ENCODE measurements at places on chromosomes 2 and 18.

DNA sequence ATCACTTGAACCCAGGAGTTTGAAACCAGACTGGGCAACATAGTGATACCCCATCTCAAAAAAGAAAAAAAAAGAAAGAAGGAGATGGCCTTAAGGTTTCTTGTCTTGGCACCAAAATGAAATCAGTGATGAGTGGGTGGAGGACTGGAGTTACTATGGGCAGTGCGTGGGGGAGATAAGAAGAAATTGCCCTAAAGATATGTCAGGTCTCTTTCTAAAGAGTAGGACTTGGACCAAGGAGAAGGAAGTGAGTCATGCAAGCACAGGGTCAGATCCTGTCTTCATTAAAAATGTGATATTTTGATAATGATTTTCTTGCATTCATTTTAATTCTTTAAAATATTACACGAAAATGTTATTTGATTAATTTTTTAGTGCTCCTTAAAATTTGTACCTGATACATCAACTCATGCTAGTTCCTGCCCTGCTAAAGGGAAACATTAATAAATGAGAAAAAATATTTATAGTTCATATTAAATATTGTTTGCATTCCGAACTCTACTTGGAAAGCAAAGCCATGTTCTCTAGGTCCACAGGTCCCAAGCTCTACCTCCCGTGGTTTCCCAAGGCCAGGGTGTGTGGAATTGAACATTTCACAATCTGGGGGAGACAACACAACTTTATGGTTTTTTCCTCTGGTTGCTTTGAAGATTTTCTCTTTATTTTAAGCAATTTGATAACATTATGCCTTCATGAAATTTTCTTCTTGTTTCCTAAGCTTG is 62.6 kb upstream of the CTLA4 start:
- no peak for DNase-seq

DNA sequence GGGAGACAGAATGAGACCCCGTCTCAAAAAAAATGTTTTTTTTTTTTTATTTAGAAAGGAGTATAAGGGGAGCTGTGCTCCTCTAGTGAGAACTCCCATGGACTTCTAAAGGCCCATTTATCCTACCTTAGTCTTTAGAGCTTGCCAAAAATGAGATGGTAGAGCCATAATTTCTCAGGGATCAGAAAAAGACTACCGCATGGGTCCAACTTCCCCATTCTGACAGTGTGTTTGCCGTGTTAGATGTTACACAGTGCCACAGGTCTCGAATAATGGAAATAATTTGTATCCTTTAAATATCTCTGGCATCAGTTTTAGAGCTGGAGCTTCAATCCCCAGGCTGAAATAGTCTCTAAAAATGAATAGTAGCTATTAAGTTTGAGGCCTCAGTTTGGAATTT is 6.0 kb upstream of the SLC39A10 start:
- DNase-seq, result no peak

- peak; percentile 94 for DNase-seq
Measured at GRCh38 chr2:84881581-84882413, 913 bp upstream of the TRABD2A start.

GRCh38 chr2:223976635-223977226 is 19.5 kb downstream of the MRPL44 start:
- no peak for DNase-seq

- DNase-seq, result no peak
Measured at GRCh38 chr2:215921895-215922294, 91.5 kb downstream of the MREG start.

- no peak for DNase-seq
Measured at GRCh38 chr2:16632598-16632997, 33.0 kb downstream of the CYRIA start.

- DNase-seq, result no peak
Measured at GRCh38 chr2:210562502-210563080, 6.2 kb downstream of the CPS1 start.

DNA sequence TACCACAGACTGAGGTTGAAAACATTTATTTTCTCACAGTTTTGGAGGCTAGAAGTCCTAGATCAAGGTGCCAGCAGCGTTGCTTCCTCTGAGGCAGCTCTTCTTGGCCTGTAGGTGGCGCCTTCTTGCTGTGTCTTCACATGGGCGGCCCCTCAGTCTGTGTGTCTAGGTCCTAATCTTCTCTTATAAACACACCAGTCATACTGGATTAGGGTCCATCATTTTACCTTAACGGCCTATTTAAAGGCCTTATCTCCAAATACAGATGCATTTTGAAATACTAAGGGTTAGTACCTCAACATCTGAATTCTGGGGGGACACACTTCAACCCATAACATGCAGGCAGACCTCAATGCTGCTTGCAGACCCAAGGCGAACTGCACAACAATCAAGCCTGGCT is 4.4 kb upstream of the RMC1 start:
- DNase-seq, result peak; percentile 87

DNA sequence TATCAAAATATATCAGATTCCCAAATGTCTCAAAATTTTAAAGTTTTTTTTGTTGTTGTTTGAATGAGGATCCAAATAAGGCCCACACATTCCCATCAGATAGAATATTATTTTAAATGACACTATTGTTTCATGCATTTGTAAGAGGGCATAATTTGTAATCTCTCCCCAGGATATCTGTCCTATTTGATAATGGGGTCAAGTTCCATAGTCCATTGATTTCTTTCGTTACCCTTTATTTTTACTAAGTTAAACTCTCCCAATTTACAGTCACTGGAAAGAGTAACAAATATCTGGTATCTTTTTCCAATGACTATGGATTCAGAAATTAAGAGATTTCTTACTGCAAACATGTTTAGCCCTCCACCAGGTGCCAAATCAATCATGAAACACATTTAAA is 32.4 kb downstream of the INO80C start:
- no peak for DNase-seq

DNA sequence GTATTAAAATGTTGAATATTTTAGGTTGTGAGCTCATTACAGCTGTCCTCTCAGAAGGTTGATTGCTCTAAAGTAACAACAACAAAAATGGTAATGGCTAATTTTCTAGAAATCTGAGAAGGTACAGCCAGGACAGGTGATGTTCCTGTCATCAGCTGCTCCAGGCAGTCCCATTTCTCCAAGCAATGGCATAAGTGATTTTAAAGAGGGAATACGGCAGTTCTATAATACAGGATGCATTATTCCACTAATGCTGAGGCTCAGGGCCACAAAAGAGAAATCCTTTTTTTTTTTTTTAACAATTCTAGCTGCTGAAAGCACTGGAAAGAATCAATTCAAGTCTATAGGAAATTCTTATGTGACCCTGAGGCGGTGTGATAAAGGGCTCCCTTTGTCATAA is 199.9 kb downstream of the PMAIP1 start:
- no peak for DNase-seq

DNA sequence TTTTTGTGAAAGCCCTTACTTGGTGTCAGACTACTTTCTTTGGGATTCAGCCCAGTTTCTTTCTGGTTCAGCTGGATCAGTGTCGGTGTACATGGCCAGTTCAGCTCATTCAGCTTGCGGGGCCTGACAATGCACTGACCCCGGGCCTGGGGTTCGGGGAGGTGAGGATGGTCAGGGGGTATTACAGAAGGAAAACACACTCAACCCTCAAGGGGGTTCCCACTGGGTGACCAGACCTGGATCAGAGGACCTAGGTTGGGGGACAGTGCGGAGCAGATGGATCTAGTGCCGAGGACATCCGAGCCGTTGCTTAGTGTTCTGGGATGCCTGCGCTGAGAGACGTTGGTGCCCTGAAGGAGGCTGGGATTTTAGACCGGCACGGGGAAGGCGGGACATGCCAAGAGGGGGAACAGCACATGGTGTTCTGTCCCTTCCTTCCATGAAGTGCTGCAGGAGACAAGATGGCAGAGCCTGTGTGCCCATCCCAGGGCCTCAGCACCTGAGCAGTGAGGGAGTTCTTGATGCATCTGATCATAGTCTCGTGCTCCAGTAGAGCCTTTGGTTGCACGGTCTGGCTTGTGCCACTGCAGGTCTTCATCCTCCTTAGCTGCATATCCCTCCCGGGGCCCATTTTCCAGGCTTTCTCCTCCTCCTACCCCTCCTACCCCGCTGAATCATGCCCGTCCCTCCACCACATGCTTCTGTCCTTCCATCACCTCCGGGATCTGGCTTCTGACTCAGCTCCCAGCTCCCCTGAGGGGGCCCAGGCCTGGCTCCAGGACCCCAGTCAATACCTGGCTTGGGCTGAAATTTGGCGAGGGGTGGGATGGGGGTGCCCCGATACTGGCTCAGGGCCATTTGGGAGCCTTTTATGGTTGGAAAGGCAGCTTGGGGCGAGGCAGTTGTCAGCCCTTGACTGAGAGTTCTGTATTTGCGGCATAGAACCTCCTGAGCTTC is 18.0 kb downstream of the SPEG start:
- no peak for DNase-seq

DNA sequence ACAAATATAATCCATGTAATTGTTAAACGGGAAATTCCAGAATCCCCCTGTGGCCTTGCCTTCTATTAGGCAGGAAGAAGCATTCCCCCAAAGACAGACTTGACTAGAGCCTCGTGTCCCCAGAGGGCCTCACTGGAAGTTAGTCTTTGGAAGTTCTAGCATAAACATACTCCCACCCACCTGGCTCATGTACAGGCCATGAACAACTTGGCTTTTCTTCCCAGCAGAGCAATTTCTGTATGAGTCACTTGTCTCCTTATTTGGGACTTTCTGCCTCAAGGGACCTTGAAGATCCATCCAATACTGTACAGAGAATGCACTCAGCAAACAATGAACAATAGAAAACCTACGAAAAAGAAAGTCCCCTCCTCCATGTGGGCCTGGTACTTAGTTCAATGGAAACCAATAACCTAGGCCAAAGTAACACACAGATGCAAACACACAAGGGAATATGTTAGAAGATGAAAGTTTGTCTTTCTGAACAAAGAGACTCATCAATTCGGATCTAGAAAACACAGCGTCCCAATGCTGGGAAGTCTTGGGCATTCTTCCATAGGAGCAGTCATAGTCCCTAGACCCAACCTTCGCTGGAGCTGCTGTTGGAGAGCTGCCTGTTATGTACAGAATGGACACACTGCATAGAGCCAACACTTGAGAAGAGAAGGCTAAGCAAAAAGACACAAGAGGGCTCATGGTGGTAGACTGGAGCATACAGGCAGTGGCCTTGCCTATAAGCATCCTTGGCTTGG is 303.5 kb downstream of the HRH4 start:
- no peak for DNase-seq

DNA sequence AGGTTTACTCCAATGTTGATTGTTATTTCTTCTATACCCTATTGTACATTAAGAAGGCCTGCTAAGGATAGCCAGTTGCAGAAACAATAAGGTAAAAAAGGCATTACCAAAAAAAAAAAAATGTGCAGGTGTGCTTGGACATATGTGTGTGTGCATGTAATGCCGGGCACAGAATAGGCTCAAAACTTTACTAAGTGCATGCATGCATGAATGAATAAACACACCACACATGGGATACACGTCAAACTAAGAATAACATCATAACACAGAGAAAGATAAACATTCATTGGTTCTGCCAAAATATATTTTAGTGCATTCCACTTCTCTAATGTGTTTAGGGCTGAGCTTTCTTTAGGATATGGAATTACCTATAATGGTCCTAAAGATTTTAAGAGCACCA is 298.2 kb downstream of the TCF4 start:
- DNase-seq, result no peak

DNA sequence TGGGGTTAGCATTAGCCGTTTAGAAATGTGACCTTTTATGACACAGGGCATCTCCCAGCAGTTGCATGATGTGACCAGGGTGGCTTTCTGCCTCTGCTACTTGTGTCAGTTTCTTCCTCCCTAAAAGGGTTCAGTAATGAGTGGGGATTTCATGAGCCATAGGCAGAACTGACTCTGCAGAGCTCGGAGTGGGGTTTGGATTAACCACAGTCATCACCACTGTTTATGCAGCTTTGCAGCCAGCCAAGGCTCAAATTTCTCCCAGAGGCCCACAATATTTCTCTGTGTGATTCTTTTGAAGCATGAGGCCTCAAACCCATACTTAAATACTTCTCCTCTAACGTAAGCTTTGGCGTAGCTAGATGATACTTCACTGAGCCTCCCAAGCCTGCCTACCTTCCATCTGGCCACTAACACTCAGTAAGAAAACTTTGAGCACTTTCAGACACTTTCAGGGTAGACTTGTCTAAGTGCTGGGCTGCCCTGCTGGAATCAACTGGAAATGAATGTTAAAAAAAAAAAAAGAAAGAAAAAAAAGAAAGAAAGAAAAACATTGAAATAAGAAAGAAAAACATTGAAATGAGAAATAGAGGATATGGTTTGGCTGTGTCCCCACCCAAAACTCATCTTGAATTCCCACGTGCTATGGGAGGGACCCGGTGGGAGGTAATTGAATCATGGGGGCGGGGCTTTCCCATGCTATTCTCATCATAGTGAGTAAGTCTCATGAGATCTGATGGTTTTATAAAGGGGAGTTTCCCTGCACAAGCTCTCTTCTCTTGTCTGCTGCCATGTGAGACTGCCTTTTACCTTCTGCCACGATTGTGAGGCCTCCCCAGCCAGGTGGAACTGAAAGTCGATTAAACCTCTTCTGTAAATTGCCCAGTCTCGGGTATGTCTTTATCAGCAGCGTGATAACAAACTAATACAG is 11.5 kb upstream of the LAPTM4A start:
- DNase-seq, result no peak

- no peak for DNase-seq
Measured at GRCh38 chr2:44135296-44135695, 33.4 kb upstream of the PPM1B start.

DNA sequence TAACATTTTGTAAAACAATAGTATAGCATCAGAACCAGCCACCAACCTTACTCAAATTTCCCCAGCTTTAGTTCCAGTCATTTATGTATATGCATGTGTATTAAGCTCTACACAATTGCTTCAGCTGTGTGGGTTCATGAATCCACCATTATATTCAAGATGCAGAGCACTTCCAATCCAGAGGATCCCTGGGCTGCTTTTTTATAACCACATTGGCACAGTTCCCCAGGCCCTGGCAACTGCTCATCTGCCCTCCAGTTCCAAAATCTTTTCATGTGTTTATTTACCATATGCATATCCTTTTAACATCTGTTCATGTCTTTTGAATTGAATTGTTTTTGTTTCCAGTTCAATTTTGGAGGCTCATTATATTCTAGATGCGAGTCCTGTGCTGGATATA is 482.9 kb upstream of the HS6ST1 start:
- DNase-seq, result no peak

GRCh38 chr18:57547260-57547659 is 39.2 kb downstream of the FECH start:
- DNase-seq, result no peak

DNA sequence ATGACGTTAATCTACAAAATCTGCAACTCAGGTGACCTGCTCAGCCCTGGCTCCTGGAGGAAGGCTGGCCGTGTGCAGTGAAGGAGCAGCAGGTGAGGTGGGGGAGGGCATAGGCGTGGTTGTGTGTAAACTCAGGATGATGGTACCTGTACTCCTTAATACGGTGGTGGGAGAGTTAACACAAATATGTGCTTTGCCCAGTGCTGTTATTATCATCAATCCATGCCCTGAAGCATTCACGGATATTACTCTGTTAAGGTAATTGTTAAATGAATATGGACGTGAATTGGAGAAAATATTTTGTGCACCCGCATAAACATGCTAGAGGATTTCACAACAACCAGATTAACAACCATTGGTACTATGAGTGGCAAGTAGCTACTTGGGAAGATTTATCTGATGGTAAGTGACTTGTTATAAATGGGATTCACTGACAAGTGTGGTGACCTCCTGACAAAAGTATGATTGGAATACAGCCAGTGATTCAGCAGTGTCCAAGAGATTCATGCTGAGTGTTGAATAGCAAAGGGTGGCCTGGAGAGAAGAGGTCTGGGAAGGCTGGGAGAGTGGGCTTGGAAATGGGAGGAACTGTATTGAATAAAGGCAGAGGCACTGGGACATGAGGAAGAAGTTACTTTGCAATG is 194.1 kb downstream of the TPGS2 start:
- DNase-seq, result no peak

Measured in activated CD8-positive, alpha-beta T cell treated with anti-CD3 and anti-CD28 coated beads, Interleukin-2, amount 10 ng/mL, durations not matched to agents 7 days and 5 days (primary cell).